ENCODE measurements at places on chromosomes 4 and X. TPM values are rescaled to one million over a fixed set of nuclear protein-coding genes. Genes with fewer than 3 reads are reported as not detected.

The IDUA gene
- total RNA-seq, result 20.3 TPM

The OTC gene
- total RNA-seq, result not detected

The ASB5 gene
- total RNA-seq, result not detected

The SPANXN4 gene
- total RNA-seq, result not detected

The PRKG2 gene
- total RNA-seq, result 29.7 TPM

The PCYT1B gene
- total RNA-seq, result 19.5 TPM

The HEPH gene
- 2.2 TPM for total RNA-seq

The GAGE12J gene
- not detected for total RNA-seq

The MOSPD2 gene
- total RNA-seq, result 11.8 TPM

The NEUROG2 gene
- total RNA-seq, result 7.3 TPM

The GPR82 gene
- total RNA-seq, result not detected

The LANCL3 gene
- total RNA-seq, result 1.1 TPM

The PAGE2 gene
- not detected for total RNA-seq

The ENOPH1 gene
- 26.9 TPM for total RNA-seq

The F9 gene
- not detected for total RNA-seq

All from glutamatergic neuron (in vitro differentiated cells).